ENCODE measurements at places on chromosomes 4 and X. TPM values are rescaled to one million over a fixed set of nuclear protein-coding genes. Genes with fewer than 3 reads are reported as not detected.
A peak's percentile ranks its signal among the peaks of the same experiment; 100 is the strongest.

DNA sequence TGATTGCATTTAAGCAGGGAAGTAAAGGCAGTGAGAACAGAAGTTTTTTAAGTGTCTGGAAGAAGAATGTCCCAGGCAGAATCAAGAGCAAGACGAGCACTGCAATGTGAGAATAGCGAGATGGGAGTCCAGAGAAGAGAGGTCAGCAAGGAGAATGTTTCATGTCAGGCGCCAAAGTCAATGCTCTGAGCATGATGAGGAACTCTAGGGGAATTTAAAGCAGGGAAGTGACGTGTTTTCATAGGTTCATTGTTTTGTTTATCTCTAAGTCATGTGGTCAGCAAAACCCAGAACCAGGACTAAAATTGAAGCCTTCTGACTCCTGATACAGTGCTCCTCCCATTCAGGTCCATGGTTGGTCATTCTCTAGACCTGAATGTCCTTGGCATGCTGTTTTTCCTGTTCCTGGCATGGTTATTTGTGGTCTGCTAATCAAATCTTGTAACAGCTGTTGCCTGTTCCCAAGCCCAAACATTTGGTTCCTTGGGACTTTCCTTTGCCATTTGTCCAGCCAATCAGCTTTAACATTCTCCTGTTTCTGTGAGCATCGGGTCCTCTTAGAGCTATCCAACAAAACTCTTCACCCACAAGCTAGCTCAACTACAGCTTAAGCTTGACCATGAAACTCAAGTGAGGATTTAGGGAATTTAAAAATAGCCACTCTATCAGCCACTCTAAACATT, 37.7 kb downstream of the PTCHD1 start:
- DNase-seq = no peak

- DNase-seq = no peak
These were observed 201.9 kb upstream of the AGTR2 start for GRCh38 chrX:115968436-115969252.

- peak; percentile 51 for DNase-seq
These were observed 9.6 kb upstream of the TMA16 start for GRCh38 chr4:163484906-163485305.

DNA sequence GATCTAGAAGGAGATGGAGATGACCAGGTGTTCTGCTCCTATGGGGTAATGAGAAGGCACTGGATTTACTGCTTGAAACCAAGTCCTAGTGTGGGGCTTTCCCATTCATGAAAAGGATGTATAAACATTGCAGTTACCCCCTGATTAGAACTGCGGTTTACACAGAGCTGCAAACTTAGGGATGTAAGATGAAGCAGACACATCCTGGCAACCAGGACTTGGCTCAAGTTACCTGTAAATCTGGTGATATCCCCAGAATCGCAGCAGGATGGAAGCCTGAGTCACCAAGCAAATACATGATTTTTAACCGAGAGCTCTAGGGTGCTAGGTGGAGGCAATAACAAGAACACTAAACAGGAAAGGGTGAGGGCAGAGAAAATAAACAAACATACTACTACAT, 178.6 kb upstream of the MAMLD1 start:
- DNase-seq = peak; percentile 36

- DNase-seq = no peak
These were observed 48.8 kb upstream of the CCSER1 start for GRCh38 chr4:90078440-90078839.

- DNase-seq = no peak
These were observed 96.4 kb upstream of the C1GALT1C1 start for GRCh38 chrX:120726294-120726693.

DNA sequence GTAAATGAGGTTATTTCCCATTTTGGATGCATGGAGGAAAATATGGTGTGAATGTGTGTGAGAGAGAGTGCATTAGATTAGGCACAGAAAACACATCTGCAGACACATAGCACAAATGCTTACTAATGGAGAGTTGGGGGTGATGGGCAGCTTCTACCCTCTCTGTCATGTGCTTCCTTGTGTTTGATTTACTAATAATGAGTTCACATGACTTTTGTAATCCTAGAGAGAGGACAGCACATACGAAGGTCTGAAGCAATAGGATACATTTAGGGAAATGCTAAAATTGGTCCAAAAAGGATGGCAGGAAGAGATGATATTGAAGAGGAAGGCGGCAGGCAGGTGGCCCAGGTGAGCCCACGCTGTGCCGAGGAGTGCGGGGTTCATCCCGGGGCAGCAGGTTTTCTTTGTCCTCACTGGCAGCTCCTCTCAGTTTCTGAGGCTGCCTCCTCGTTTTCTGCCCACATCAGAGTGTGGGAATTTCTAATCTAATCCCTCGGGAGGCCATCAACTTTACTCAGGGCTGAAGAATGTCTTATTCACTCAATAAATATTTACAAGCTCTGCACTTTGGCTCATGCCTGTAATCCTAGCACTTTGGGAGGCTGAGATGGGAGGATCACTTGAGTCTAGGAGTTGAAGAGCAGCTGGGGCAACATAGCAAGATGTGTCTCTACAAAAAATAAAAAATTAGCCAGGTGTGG, 15.9 kb upstream of the MAP9 start:
- peak; percentile 84 for DNase-seq

DNA sequence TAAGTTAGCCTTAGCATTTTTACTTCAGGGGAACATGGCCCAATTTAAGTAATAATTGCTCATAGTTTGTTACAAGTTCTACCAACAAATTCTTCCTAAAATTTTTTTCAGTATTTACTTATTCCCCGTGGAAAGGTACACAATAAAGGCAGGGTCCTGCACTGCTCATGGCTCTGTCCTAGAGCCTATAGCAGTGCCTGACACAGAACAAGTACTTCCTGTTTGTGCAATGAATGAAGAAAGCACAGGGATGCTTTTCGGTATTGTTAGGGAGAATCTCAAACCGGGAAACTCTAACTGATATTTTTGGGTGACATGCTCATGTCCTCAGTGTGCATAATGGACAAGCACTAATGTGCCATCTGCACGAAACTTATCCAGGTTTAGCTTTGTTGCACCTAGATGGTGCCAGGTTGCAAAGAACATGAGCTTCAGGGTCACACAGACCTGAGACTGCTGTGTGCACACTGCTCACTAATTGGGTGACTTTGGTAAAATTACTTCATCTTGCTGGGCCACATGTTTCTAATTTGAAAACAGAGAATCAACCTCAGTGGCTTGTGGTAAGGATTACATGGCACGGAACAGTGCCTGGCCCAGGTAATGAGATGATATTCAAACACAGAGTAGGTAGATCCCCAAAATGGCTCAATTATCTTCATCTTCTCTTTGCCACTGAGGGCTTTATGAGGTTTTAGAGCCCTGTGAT, 175.8 kb upstream of the NPY2R start:
- no peak for DNase-seq

GRCh38 chr4:168437192-168437943, 42.9 kb downstream of the DDX60L start:
- no peak for DNase-seq

DNA sequence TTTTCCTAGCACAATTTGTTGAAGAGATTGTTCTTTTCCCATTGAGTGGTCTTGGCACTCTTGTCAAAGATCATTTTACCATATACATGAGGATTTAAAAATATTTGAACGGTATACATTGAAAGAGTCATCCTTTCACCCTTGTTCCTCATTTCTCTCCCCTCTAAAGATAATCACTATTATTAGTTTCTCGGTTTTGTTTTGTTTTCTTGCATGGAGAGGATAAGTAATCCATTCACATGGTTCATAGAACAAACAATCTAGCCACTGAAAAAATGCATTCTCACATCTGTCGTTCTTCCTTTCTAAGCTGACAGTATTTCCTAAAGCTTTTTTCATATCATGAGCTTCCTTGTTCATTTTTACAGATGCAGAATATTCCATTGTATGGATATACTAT, 39.2 kb upstream of the MSMO1 start:
- no peak for DNase-seq

- no peak for DNase-seq
These were observed 4.3 kb upstream of the SHROOM2 start for GRCh38 chrX:9781941-9782340.

DNA sequence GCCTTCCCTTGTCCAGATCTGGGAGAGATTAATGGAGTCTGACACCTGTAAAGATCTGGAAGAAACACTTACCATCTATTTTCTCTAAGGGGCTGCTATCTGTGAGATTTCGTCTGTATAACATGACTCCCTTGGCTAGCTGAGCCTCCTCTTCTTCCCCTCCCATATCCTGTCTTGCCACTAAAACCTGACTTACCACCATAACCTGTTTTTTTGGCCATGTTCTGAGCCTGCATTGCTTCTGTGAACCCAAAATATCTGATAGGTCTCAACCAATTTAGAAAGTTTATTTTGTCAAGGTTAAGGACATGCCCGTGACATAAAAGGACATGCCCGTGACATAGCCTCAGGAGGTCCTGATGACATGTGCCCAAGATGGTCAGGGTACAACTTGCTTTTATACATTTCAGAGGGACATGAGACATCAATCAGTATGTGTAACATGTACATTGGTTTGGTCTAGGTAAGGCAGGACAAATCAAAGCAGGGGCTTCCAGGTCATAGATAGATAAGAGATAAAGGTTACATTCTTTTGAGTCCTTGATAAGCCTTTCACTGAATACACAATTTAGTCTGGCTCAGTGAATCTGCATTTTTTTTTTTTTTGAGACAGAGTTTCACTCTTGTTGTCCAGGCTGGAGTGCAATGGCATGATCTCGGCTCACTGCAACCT, 11.4 kb downstream of the MGST2 start:
- DNase-seq = no peak

GRCh38 chrX:43750248-43750676, 94.2 kb downstream of the MAOA start:
- peak; percentile 19 for DNase-seq

- no peak for DNase-seq
These were observed 71.2 kb downstream of the TSPAN7 start for GRCh38 chrX:38632516-38632915.

Gene MAGEC1
- polyA plus RNA-seq = not detected

Gene TAF1
- polyA plus RNA-seq = 15.7 TPM

Gene JCHAIN
- polyA plus RNA-seq = 0.86 TPM

Gene ZMAT1
- not detected for polyA plus RNA-seq

Gene SFRP2
- not detected for polyA plus RNA-seq

Gene ARAP2
- polyA plus RNA-seq = 0.13 TPM

Gene TEX13B
- polyA plus RNA-seq = not detected

Gene KLF8
- polyA plus RNA-seq = 0.07 TPM

Gene PNMA6A
- polyA plus RNA-seq = 0.37 TPM

Measured in IMR-90 (cell line).